ENCODE measurements at places on chromosomes 13 and 19.

DNA sequence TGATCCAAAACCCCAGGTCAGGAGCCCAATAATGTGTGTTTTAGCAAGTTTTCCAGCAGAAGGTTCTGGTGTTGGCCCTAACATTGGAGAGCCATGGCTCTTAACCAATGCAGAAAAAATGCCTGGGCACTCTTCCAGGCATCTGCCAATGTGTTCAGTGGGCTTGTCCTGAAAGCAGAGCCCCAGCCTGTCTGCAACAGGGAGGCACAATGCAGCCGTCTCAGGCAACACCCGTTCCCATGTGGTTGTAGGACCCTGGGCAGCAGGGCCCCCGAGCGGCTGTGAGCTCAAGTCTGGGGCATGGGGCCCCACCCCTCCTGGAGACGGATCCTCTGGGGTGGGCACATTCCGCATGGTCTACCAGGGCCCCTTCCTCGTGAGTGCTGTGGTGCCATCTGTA, 58.1 kb upstream of the SIAH3 start:
- DNase-seq, result no peak

- DNase-seq, result no peak
These were observed 13.6 kb upstream of the ZNF611 start for GRCh38 chr19:52748336-52748950.

DNA sequence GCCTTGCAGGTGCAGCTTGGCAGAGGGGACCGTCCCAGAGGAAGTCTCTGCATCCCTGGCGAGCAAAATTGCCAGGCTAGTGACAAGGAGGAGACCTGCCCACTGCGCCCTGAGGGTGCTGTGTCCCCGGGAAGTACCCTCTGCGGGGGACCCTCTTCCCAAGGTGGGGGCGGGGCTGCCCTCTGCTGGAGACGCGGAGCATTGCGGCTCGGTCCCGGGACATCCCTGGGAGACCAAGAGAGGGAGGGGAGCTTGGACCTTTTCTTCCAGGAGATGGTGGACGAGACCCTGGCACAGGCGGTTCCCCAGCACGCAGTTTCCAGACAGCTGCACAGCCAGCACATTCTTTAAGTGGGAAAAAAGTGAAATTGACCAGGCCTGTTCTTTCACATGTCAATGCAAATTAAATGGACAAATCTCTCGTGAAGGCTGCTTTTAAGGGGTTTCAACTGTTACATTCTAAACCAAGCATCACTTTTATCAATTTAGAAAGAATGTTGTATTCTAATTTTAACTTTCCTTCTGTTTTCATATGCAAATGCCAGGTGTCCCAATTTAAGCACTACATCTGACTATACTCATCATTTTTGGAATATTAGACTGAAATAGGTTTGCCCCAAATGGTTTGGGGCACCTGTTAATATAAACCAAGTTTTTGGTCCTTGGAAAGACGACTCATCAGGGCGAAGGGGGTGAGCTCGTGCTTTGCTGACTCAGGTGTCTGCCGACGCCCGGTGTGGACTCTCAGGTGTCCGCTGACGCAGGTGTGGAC, 60.7 kb downstream of the MCF2L start:
- DNase-seq, result peak; percentile 37

DNA sequence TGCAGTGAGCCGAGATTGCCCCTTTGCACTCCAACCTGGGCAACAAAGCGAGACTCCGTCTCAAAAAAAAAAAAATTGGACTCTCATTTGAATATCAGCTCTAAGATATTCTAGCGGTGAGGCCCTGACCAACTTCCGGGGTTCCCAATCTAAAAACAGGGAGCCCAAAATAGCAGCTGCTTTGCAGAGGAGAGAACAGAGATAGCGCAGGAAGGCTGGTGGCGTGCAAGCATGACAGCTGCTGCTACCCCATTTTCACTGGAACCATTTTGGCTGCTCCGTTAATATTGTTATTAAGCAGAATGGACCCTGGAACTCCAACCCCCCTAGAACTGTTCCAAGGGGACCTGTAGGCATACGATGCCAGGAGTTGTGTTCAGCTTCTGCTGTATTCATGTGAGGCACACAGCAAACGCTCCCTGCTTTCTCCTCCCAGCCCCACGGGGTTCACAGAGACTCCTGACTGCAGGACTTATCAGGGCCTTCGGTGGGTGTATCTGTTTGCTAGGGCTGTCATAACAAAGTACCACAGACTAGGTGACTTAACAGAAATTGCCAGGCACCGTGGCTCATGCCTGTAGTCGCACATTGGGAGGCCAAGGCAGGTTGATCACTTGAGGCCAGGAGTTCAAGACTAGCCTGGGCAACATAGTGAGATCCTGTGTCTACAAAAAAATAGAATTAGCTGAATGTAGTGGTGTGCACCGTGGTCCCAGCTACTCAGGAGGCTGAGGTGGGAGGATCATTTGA, 11.5 kb downstream of the STXBP2 start:
- no peak for DNase-seq

GRCh38 chr13:32893176-32893575, 123.0 kb upstream of the KL start:
- DNase-seq, result no peak
